NCI-H1417 (cell line): ENCODE measurements at places on chromosomes 11 and 22.
A peak's percentile ranks its signal among the peaks of the same experiment; 100 is the strongest.

- DNase-seq: no peak
Observed at GRCh38 chr22:28581016-28581415, 98.6 kb downstream of the TTC28 start.

DNA sequence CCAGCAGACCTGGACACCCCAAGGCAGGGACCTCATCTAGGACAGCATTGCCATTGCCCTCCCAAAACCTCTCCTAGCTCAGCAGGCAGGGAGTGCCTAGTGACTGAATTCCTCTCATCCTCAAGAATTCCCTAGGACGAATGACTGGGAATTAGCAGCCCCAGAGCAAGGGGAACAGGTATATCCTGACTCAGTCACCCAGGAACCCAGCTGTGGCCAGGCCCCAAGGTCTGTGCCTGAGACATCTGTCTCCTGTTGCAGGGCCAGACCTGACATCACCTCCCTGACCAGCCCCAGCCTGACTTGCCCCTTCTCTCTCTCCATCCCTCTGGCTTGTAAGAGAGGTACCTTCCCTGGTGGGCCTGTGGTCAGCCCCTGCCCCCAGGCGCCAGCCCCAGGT, 39.0 kb upstream of the SUSD2 start:
- DNase-seq: no peak

DNA sequence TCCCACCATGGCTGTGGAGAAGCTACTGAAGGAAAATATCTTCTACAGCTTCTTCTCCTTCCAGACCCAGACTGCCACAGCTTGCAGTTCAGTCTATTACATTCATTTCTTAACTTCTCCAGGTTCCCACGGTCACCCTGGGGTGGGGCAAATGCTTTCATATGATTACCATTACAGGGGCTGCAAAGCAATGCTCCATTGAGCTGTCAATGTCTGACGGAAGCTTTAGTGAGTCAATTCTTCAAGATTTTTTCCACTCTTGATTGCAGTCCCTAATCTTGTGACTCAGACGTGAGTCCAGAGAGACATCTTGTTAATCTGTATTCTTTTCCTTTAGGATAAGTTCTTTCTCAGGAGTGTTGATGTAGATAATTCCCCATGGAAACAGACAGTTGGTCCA, 233.4 kb upstream of the DDI1 start:
- DNase-seq: no peak

- DNase-seq: no peak
Observed at GRCh38 chr11:35515224-35515623, 10.2 kb downstream of the PAMR1 start.

GRCh38 chr11:113549611-113550578, 74.7 kb upstream of the DRD2 start:
- peak; percentile 94 for DNase-seq

DNA sequence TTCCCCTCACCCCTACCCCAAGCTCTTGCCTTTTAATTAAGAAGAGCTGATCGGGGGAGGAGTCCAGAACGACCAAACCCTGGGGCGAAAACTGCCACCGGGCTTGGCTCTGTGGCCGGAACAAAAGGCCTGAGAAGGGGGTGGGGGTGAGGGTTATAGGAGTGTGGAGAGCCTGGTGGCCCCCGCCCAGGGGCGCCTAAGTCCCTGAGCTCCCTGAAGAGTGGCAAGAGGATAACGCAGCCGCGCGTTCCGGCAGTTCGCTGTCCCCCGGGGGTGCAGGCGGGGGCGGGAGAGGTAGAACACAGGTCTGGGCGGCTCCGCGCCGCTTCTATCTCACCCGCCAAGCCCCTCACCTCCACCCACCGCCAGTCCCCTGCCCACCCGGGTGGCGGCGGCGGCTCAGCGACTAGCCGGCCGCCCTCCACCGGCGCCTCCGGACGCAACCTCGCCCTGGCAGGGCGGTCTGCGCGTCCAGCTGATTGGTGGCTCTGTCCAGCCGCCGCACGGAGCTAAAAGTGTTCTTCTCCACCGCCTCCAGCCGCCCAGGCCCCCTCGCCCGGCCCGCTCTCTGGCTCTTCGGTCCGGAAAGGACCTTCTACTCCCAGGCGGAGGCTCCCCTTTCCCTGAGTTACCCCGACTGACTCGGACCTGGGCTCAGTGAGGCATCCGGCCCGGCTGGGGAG, 18.7 kb upstream of the BDNF start:
- no peak for DNase-seq

DNA sequence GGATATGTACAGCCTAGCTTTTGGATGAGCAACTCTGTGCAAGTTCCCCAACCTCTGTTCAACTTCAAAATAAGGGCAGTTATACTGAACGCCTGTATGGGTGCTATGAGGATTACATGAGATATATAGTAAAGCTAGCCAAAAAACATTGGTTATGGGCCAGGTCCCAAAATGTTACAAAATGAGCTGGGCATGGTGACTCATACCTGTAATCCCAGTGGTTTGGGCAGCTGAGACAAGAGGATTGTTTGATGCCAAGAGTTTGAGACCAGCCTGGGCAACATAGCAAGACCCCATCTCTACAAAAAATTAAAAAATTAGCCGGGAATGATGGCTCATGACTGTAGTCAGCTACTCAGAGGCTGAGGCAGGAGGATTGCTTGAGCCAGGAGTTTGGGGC, 118.4 kb downstream of the TEAD1 start:
- DNase-seq: no peak

DNA sequence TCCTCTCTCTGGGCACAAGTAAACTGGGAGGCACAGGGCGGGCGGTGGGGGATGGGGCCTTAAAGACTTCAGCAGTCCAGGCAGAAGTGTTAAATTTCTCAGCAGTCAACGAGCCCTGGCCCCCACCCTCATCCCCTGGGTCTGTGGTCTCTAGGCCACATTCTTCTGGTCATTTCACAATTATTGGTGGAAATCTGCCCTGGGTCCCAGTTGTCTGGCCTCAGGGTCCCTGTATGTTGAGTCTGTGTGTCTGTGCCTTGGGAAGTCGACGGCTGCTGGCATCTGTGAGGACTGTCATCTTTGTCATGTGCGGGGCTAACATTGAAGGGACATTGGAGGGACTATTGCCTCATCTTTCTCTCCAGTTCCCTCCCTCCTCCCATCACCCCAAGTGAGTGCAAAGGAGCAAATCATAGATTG, 1.7 kb downstream of the TSPAN18 start:
- DNase-seq: no peak

DNA sequence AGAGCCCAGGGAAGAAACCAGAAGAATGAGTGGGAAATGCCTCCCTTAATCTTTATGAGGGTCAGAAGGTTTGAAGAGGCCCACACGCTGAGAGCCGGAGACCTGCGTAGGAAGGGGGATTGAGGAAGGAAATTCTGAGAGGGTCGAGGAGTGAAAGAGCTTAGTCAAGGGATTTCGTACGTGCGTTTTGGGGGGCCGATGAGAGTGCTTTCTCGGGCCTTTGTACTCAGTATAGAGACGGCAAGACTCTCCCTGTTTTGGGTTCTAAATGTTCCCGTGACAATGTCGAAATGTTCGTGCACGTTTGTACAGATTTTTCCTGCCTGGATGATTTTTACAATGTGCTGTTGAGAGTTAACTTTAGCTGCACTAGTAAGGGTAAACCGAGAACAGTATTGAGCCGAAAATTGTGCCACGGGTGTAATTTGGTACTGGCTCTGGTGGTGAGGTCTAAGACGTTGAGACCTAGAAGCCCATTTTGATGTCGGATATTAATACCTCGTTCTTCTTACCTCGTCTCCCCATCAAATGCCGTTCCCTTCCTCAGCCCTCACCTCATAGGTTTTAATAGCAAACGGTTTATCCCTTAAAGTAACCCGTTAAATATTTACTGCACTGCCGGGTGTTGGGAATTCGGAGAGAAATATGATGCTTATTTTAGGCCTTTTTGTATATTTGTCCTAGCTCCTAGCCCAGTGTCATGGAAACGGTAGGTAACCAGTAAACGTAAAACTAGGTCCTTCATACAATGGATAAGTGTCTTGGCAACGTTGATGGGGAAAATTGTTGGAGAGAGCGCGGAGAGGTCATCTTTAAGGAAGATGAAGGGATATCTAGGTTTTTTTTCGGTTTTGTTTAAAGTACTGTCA, 734 bp downstream of the C11orf58 start:
- no peak for DNase-seq

- DNase-seq: peak; percentile 19
Observed at GRCh38 chr22:46561435-46561905, 24.1 kb upstream of the CELSR1 start.

DNA sequence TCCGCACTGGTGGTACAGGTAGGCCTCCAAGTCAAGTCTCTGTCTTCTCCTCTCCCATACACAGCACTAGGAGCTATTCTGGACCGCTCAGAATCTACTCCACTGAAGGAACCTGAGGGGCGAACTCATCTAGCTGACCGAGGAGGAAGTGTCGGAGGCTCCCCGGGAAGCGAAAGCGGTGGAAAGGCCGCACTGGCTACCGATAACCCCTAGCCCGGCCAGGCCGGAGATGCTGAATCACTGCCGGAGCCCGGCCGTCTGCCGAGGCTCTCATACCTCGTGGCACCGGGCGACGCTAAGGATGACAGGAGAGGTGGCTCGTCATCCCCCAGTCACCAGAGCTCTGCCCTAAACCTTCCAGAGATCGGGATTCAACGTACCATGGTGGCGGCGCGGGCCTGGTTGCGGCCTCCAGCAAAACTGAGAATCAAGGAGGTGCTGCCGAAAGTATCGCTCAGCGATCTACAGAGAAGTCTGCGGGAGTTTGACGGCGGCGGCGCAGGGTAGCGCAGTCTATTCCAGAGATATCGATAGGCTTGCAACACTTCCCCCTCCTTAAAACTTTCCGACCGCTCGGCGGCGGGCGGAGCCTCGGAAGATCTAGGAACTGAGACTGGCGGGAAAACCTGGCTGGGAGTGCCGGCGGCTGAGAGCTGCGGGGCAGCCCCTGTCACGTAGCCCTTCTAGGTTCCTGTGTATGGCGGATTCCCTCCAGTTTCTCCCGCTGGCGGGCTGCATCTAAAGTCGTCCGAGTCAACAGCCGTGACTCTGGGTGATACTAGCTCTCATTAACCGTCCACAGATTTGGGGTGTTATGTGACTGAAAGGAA, at the start of gene PSMA1:
Gene PSMA1, minus strand, starts transcription at position 470 of the 830 bp plus-strand sequence. Its CDS starts 87 bp downstream, at position 383.
- DNase-seq: peak; percentile 97

GRCh38 chr22:36221799-36222751, 17.3 kb downstream of the APOL2 start:
- DNase-seq: no peak

DNA sequence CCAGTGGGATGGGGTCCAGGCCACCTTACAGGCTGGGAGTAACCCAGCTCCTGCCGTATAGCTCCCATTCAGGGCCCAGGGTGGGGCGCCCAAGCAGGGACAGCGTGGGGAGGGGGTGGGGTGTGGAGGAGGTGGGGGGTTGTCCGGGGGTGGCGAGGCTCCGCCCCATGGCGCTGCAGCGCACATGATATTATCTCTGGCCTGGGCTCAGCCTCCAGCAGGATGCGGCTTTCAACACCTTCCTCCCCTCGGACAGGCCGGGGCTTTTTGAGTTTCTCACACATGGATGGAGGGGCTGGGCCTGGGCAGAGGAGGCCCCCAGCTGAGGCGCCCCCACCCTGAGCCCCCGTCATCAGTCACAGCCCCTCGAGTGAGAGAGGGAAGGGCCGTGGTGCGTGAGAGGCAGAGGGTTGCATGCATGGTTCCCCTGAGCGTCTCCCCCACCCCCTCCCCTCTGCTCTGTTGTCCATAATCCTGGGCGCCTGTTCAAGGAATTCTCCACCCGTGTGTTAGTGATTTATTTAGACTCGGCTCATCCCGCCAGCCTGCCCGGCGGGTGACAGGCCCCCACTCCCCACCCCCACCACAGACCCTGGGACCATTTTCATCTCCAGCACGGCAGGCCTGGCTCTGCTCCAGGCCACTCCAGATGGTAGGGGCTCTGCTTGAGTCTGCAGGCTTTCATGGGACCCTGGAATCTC, 44.9 kb downstream of the WNT11 start:
- no peak for DNase-seq

GRCh38 chr11:2319791-2320472, 18.1 kb downstream of the TSPAN32 start:
- DNase-seq: no peak

DNA sequence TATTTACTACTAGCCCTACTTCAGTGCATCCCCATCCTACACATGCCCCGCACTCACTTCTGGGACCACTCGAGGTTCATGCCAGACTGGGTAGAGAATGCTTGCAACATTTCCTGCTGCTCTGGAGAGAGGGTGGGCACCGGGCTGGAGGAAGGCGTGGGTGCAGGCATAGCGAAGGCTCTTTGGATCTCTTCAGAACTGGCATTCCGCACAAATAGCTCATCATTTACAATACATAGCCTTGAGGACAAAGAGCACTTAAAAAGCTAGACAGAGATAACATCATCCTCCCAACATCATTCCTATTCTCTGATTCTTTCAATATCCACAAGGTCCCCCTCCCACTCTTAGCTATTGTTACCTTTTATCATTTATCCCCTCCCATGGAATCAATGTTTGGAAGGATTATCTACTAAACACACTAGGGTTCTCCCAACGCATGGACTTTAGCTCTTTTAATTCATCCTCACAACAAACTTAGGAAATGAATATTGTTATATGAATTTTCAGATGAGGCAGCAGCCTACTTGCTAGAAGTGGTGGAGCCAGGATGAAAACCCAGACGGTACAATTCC, 2.5 kb upstream of the TMEM223 start:
- no peak for DNase-seq

- no peak for DNase-seq
Observed at GRCh38 chr11:12377824-12378593, 638 bp downstream of the PARVA start.

DNA sequence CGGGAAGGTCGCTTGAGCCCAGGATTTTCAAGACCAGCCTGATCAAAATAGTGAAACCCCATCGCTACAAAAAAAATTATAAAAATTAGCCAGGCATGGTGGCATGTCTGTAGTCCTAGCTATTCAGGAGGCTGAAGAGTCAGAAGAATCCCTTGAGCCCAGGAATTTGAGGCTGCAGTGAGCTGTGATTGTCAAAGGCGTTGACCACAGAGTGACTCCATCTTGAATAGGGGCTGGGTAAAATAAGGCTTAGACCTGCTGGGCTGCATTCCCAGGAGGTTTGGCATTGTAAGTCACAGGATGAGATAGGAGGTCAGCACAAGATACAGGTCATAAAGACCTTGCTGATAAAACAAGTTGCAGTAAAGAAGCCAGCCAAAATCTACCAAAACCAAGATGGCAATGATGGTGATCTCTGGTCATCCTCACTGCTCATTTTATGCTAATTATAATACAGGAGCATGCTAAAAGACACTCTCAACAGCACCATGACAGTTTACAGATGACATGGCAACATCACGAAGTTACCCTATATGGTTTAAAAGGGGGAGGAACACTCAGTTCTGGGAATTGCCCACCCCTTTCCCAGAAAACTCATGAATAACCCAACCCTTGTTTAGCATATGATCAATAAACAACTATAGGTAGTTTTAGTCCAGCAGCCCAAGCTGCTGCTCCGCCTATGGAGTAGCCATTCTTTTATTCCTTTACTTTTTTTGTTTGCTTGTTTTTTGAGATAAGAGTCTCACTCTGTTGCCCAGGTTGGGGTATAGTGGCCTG, 2.8 kb upstream of the RDX start:
- DNase-seq: no peak

- DNase-seq: no peak
Observed at GRCh38 chr11:28209906-28210305, 101.7 kb downstream of the METTL15 start.
